ENCODE measurements at places on chromosomes 4 and X.

- DNase-seq, result no peak
Observed at GRCh38 chrX:125646195-125646594, 326.5 kb downstream of the TEX13C start.

DNA sequence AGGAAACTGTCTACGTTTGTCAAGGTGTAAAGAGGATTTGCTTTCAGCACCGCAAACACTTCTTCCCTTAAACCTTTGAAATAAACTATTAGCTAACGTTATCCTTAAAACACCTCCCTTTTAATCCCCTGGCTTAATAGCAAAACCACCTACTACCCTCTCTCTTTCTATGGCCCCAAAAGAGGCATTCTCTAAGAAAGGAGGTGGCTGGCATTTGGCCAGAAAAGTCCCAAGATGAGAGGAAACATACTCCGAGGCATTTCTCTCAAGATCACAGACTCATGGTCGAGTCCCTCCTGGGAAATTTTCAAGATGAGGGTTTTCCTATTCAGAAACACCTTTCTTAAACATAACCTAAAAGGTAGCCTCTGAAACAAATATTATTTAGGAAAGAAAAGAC lies 60.6 kb upstream of the VCX3B start:
- DNase-seq, result no peak

DNA sequence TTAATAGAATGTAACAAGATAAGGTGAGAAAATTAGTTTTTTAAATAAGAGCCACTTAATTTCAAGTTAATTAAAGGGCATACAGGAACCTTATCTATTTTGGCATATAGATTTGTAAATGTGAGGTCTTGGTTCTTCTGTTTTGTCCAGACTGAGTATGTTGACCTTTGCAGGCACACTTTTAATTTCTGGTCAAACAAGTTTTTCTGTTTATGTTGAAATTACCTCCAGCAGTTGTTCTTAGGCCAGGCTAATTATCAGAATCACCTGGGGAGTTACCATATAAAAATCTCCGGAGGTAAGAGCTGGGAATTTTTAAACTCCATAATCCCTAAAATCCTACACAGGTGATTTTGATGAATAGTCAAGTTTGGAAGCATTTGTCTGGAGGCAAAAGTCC lies 227.4 kb upstream of the ANKRD50 start:
- no peak for DNase-seq

DNA sequence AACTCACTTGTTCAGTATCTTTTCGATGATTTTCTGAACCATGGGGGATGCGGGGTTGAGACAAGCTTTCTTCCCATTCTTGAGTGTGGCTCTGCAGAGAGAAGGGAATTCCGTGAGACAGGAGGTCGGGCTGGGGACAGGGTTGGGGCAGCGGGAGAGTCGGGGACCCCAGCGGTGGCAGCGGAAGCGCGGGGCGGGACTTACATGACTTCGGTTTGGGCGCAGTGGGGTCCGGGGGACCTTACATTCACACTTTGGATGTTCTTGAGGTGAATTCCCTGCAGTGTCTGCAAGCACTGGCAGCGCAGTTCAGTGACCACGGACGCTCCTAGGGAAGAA lies 434 bp downstream of the CXCL3 start:
- no peak for DNase-seq

Measured in stimulated activated CD4-positive, alpha-beta T cell treated with anti-CD3 and anti-CD28 coated beads, Interleukin-15, amount 100 ng/mL, for 48 hours (primary cell).